ENCODE measurements at places on chromosomes 6 and 20.

DNA sequence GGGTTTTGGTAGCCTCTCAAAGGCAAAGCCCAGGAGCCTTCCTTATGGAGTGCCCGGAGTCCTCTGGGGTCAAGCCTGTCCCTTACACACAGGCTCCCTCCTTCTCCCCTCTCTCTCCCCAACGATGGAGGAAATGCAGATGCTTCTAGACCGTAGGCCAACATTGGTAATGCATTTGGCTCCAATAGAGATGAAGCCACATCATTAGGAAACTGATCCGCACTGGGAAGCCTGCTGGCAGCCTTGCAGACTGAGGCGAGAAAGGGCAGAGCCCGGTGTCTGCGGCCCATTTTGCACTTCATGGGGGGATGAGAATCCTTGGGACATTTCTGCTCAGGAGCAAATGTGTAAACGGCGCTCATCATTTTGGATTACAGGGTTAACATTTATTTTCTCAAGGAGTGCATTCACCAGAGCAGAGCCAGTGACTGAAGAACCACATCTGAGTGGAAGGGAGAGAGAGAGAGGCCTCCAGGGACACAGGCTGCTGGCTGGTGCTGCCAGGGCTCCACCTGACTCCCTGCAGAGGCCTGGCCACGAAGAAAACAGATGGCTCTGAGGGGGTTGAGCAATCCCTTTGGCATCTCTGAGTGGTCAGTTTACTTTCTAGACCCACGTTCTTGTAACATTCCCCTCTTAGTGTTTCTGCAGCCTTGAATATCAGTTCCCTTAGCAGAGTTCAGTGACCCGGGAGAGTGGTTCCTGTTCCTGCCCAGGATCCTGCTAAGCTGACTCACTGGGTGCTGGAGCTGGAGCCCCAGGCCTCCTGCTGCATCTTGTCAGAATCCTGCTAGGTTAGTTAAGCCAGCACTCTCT lies 4.4 kb upstream of the CST3 start:
- DNase-seq = no peak

DNA sequence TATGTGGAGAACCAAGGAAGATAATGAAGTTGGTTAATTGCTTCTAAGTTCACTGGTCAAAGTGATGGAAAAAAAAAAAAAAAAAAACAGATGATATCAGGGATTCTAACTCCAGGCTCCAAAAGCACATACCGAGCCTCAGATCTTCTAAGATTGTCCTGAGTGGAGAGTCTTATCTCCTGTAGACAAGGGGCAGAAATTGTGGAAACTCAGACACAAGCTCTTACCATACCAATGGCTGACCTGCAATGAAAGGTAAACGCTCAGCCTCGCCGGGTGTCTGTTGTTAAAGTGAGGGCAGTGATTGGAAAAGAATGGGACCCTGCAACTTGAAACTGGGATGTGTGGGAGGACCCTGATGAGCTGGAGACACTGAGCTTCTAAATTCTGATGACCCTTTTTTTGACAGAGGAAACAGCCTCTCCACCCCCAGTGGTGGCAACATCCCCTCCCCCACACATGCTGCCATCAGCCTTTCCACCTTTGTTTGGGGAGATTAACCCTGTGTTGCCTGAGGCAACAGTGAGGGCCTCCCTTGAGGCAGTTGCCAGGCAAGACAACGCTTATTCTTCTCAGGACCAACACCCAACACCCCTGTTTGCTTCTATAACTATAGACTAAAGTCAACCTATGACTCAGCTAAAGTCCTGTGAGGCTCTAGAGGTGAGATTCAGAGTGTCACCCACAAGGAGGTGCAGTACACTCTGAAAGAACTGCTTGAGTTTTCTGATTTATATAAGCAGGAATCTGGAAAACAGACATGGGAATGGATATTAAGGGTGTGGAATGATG lies 154.0 kb downstream of the THBS2 start:
- DNase-seq = no peak

- no peak for DNase-seq
Measured at GRCh38 chr20:33434434-33434833, 9.1 kb downstream of the SNTA1 start.

GRCh38 chr6:35089935-35090505 lies 51.1 kb downstream of the TCP11 start:
- peak; percentile 7 for DNase-seq

- no peak for DNase-seq
Measured at GRCh38 chr6:27157459-27158315, 89.8 kb upstream of the PRSS16 start.

DNA sequence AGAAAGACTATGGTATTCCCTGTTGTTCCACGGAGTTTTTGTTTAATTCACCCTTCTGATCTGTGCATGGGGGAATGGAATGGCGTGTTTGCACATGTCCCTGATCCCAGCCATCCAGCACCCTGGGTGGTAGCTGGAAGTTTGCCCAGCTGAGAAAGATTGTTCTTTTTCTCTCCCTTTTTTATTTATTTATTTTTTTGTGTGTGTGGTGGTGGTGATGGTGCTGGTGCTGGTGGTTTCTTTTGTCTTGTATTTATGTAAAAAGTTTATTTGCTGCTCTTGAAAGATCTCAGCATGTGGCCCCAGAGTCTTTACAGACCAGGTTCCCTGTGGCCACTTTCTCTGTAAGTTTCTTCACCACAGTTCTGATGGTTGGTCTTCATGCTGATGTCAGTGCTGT lies 372.6 kb downstream of the UTRN start:
- DNase-seq = no peak

DNA sequence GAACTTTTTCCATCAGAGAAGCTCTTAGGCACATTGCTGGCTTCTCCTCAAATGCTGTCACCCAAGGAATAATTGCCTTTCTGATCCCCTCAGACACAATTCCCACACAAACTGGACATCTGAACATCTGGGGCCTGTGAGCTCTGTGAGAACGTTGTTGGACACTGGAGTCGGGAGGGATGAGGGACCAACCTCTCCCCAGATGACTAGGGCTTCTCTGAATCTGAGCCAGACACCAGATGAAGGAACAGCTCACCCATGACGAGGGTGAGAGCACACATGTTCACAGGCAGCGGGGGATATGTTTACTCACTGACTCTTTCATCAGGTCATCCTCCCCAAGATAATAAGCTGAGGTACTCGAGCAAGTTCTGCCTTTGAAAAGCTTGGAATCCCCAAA lies 283.9 kb upstream of the SUPT3H start:
- DNase-seq = no peak

DNA sequence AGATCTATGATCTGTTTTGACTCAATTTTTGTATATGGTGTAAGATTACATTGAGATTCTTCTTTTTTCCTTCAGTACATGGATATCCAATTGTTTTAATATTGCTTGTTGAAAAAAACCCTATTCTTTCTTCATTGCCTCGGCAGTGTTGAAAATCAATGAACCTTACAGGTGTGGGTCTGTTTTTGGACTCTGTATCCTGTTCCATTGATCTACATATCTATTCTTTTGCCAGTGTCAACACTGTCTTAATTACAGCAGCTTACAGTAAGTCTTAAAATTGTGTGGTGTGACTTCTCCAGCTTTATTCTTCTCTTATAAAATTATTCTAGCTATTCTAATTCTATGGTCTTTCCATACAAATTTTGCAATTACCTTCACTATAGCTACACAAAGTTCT lies 81.8 kb upstream of the KCNK16 start:
- no peak for DNase-seq
